Activated CD4-positive, alpha-beta T cell treated with anti-CD3 and anti-CD28 coated beads for 48 hours (primary cell): ENCODE measurements at places on chromosomes 13 and 19.

GRCh38 chr19:50233308-50233910 is 30.0 kb downstream of the MYH14 start:
- DNase-seq = no peak

- no peak for DNase-seq
Measured at GRCh38 chr19:46839752-46840497, 10.7 kb downstream of the AP2S1 start.

GRCh38 chr19:3284759-3285646 is 60.5 kb downstream of the CELF5 start:
- DNase-seq = peak; percentile 94

DNA sequence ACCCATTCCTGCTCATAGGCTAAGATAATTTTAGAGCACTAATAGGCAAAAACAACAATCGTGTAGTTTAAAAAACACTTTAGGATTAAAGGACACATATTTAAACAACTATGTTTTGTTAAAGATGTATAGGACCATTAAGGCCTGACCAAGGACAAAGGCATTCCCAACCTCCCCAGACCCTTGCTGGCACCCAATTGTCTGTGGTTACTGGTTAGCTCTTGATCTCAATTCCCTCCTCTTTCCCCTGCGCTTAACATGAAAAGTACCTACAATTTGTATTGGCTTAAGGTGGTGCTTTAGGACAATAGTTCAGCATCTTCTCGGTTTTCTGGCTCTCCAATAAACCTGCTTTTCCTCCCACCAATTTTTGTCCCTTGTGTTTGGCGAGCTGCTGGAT is 51.0 kb downstream of the TEX26 start:
- DNase-seq = no peak

DNA sequence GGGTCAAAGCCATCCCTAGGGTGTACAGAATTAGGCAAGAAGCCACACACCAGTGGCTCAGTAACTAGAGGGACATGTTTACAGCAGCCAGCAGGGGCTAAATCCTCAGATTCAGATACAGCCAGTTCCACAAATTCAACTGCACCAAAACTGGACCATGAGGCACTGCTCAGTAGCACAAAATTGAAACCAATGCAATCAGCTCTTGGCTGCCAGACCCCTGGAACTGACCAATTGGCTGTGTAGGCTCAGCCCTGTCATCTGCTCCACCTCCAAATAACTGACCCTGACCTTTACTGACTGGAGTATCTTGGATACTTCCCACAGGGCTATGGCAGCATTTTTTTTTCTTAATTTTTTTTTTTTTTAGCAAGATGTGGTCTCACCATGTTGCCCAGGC is 226.5 kb downstream of the FOXO1 start:
- DNase-seq = no peak

- DNase-seq = no peak
Measured at GRCh38 chr13:44865722-44866410, 123.4 kb downstream of the NUFIP1 start.

DNA sequence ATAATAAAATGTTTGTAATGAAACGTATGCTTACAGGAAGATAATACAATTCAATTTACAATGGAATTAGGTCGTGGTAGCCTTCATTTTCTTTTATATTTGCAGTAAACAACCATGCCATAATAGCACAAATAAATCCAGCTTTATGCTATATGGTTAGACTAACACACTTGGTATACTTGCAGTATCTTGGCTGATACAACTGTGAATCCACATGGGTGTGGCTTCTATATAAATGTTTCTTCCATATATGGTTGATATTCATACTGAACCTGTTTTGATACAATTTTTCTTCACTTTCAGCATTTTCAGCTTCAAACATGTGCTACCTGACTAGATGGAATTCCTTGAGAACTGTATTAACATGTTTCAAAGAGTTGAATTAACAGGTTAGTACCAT is 20.4 kb upstream of the SPRY2 start:
- DNase-seq = no peak

DNA sequence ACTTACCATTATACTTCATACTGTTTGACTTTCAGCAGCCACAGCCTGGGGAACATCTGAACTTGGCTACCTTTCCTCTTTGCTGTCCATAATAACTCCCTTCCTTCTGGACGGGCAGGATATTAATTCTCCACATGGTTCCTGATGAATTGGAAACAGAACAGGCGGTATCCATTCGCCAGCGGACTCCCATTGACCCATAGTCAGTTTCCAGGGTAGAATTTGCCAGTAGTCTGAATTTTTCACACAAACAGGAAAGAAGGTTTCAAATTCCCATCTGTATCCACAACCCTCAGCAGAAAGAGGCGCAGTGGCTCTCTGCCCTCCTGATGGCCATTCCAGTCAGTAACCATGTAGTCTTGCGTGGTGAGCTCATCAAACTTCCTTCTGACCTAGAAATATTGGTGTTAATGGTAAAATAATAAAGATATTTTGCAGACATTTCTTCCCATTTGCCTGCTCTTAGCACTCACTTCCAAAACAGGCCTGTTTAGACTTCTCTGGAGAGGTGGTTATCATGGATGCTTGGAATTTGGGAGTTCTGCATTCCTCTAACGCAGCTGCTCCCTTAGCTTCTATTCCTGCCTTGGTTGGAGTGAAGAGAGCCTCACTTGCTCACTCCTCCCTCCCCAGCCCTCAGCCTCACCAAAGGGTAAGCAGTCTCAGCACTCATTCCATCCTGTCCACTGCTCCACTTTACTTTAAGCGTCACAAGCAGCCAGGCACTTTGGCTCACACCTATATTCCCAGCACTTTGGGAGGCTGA is 75.0 kb upstream of the OXGR1 start:
- DNase-seq = no peak

GRCh38 chr19:489418-490196 is 6.7 kb upstream of the MADCAM1 start:
- no peak for DNase-seq

DNA sequence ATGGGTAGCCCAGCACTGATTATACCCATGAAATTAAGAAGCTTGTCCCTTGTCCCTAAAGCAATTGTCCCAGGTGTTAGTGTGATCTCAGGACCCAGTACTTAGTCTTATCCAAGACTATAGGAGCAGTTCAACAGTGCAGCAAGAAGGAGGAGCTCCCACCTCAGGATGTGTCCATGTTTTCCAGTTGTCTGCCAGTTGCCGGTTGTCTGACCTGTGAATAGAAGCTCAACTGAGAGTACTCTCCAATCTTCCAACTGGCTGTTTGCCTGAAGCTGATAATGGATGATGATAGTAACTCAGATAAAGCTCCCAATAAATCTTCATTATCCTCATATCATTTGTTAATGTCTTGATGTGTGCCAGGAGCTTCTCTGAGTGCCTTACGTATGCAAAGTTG is 107.2 kb upstream of the HTR2A start:
- no peak for DNase-seq

- DNase-seq = no peak
Measured at GRCh38 chr19:53875602-53876325, 6.2 kb upstream of the PRKCG start.
